ENCODE measurements at places on chromosomes 7 and 10.

DNA sequence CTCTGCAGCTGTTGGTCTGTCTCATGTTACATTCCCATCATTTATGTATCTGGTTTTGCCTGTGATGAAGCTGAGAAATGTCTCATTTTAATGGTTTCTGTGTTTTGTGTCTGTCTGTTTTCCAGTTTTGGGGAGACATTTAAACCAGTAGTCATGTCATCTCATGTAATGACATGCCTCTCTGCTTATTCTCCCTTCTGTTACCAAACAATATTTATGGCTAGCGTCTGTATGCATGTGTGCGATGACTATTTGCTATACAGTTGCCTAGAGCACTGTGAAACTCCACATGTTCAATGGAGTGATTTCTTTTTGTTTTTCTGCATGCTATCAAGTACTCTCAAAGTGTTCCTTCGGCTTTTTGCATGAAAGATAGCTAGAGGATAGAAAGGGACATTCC, 132.0 kb downstream of the ST7 start:
- no peak for DNase-seq

GRCh38 chr7:12508554-12508953, 62.0 kb upstream of the SCIN start:
- DNase-seq = no peak

- no peak for DNase-seq
Measured at GRCh38 chr10:103072891-103073290, 120.2 kb downstream of the NT5C2 start.

- no peak for DNase-seq
Measured at GRCh38 chr7:26930201-26930600, 65.8 kb upstream of the SKAP2 start.

DNA sequence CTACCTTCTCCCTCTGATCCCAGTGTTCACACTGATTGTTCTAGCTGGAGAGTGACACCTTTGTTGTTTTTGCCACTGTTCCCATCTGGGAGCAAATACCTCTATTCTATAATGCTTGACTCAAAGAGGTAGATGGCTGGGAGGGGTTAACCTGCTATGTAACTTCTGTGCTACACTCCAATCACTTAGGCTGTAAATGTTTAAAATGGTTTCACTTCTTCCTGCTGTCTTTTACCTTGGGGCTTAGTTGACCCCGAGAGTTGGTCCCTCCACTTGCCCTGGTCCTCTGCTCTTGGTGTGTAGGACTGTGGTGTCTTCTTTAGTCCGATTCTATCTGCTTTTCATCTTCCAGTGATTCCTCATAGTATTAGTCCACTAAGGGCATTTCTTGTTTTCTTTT, 22.3 kb downstream of the KLHDC10 start:
- DNase-seq = no peak

- DNase-seq = no peak
Measured at GRCh38 chr7:95322854-95323253, 1.5 kb downstream of the PON1 start.

DNA sequence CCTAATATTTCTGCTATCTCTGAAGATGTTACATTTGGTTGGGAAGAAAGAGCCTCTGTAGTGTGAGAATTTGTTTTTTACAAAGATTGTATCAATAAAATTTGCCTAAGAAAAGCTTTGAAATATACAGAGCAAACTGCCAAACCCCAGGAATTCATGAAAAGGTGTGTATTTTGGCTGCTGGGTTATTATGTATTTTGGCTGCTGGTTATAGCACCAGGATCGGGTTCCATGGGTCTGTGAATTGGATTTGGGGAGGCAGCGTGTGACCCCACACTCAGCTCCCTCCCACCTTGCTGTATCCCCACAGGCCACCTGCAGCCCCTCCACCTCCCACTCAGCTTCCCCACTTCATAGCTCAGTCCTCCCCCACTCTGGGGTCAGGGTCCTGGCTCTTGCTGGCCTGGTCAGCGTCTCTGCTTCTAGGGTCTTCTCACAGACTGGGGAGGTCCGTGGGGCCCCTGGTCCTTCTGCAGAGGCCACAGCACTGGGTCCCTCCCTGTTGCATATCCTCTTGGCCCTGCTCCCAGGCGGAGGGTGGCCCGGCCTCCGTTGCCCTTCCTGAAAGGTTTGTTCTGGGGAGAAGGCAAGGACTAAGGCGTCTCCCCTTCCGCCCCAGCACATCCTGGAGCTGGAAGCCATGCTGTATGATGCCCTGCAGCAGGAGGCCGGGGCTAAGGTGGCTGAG, 24.0 kb upstream of the DPYSL4 start:
- DNase-seq = no peak

GRCh38 chr10:73922007-73922863, 11.3 kb downstream of the PLAU start:
- no peak for DNase-seq

DNA sequence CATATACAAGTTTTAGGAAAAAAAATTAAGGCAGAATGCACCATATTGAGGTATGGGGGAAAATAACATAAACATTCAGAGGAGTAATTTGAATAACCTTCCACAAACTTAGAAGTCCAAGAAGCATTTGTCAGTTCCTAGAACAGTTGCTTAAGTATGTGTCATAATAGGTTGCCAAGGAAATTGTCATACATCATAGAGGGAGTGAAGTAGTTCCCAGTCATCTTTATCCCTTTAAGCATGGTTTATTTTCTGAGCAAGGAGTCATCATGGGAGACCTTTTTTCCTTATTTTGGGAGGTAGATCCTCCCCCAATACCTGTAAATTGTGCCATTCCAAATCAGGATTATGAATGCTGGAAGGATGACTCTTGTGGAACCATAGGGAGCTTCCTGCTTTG, at the start of gene SSMEM1:
TSS of gene SSMEM1 (plus strand) at position 219 of the 400 bp plus-strand sequence. CDS start at position 270, 51 bp downstream.
- DNase-seq = no peak

- no peak for DNase-seq
Measured at GRCh38 chr10:101538446-101538845, 49.6 kb downstream of the POLL start.

All from stimulated activated CD4-positive, alpha-beta T cell treated with anti-CD3 and anti-CD28 coated beads, Interleukin-12 subunit alpha, Interleukin-12 subunit beta, amount 100 ng/mL, for 4 hours (primary cell).